PC-9 (cell line): ENCODE measurements at places on chromosomes 3 and 15. TPM values are rescaled to one million over a fixed set of nuclear protein-coding genes. Genes with fewer than 3 reads are reported as not detected.
A peak's percentile ranks its signal among the peaks of the same experiment; 100 is the strongest.

GRCh38 chr15:73369154-73369694 is 466 bp upstream of the HCN4 start:
- H3K4me3 ChIP-seq, result no peak overlapping the region
- H3K27me3 ChIP-seq, result peaks cover 41% of the 10 kb centered on the region

DNA sequence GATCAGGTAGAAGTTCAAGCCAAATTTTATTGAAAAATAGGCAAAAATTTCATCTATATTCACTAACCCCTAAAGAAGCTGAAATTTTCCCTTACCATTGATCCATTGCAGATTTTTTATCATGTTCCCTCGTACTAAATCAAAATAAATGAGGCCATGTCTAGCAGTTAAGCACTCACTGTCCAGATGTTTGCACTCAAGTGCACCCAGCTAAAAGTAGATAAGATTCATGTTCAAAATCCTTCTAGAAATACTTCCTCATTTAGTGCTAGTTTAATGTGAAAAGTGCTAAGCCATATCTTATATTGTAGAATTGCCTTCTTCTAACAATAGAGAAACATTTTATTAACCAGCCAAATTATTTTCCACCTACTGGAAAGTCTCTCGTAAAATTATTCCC is 164.7 kb upstream of the UBE2E2 start:
- H3K27me3 ChIP-seq, result no peaks in the 10 kb centered on the region
- DNase-seq, result no peak
- H3K4me3 ChIP-seq, result no peak overlapping the region
- peaks cover 23% of the 10 kb centered on the region; the same call in 1 of the 2 replicates for H3K4me1 ChIP-seq

- H3K27me3 ChIP-seq, result no peaks in the 10 kb centered on the region
- H3K36me3 ChIP-seq, result no peaks in the 10 kb centered on the region
- H3K27ac ChIP-seq, result no peak overlapping the region
- H3K4me1 ChIP-seq, result peaks cover 52% of the 10 kb centered on the region
- no peak overlapping the region for H3K4me3 ChIP-seq
Measured at GRCh38 chr15:41928637-41929620, 35.1 kb upstream of the SPTBN5 start.

DNA sequence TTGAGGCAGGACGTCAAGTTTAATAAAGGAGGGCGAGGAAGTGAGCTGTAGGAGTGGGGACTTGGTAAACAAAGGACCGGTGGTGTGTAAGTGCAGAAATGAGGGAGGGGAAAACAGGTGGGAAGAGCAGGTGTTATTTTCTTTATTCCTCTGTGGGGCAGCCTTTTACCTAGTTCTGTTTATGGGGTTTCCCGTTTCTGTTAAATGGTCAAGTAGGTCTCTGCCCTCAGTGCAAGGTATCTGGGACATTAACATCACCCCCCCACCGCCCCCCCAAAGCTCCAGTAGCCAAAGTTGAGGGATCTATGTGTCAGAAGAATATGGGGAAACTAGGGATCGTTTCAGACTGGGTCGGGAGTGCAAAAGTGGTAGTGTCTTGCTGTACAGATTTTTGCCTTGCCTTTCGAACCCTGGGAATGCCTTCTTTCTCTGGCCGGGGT is 893 bp downstream of the MGA start:
- H3K36me3 ChIP-seq, result no peaks in the 10 kb centered on the region
- peak overlapping the region; percentile 63 for H3K4me3 ChIP-seq
- H3K27me3 ChIP-seq, result no peaks in the 10 kb centered on the region
- H3K4me1 ChIP-seq, result peaks cover 11% of the 10 kb centered on the region

DNA sequence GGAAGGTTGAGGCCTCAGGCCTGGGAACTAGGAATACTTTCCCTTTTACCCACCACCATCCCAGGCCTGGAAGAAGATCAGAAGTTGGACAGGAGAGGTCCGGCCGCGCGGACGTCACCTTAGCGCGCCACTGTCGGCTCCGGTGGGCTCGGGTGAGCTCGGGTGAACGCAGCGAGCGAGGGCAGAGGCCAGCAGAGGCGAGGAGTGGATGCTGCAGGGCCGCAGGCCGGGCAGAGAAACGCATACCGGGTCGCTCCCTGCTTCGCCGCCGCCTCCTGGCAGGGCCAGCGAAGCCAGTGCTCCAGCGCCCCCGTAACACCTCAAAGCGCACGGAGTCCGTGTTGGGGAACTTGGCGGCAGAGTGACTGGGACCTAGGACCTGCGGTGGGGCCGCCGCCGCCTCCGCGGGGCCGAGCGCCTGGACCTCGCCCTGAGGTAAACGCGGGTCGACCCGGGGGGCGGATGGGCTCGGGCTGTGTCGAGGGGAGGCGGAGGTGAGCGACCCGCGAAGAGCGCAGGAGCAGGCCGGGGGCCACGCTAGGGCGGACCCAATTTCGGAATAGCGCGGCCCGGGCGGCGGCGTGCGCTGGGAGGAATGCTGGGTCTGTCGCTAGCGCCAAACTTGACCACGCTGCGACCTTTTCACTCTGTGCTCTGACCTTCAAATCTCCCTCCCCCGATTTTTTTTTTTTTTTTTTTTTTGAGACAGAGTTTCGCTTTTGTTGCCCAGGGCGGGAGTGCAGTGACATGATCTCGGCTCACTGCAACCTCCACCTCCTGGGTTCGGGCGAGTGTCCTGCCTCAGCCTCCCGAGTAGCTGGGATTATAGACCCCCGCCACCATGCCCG is 1.6 kb downstream of the CYP11A1 start:
- peak overlapping the region; percentile 86 for H3K27ac ChIP-seq
- H3K4me1 ChIP-seq, result peaks cover 28% of the 10 kb centered on the region
- no peaks in the 10 kb centered on the region for H3K27me3 ChIP-seq
- DNase-seq, result peak; percentile 59
- H3K4me3 ChIP-seq, result peak overlapping the region; percentile 86

DNA sequence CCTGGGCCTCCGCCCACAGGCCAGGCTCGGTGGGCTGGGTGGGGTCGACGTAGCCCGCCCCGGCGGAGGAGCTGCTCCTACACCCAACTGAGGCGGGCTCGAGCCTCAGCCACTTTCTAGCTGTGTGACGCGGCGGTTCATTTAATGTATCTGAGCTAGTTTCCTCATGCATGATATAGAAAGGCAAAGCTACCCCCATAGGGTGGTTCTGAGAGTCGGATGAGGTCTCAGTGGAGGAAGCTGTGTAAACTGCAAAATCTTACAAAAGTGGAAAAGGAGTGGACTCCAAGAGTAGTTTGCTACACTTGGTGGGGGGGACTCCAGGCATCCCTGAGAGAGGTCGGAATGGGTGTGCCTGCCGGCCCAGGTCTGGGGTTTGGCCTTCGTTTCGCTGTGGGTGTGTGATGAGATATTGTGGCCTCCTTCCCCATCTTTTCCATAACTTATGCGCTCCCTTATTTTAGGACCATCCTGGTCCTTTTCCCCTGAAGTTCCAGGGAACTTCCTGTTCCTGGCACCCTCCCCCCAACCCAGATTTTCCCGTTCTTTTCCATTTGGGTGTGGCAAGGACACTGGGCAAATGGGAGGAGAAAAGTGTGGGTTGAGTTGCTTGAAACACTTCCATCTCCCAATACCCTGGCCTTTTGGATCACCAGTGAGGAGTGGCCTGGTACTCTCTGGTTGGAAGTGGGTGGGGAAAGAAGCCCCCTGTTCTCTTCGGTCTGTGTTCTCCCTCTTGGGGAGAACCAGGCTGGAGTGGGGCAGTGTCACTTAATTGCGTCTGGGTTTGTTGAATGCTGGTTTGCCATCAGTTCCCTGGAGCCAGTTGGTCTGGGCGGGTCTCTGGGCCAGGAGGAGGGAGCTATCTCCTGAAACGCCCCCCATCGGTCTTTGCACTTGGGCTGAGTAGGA is 1.1 kb downstream of the PDIA5 start:
- H3K4me1 ChIP-seq, result peaks cover 17% of the 10 kb centered on the region
- H3K27ac ChIP-seq, result 0 out of 2 replicates have a peak overlapping the region, but pooled peaks have one; percentile 55
- no peaks in the 10 kb centered on the region for H3K27me3 ChIP-seq
- no peaks in the 10 kb centered on the region for H3K36me3 ChIP-seq
- peak; percentile 19 for DNase-seq
- peak overlapping the region; percentile 79 for H3K4me3 ChIP-seq

DNA sequence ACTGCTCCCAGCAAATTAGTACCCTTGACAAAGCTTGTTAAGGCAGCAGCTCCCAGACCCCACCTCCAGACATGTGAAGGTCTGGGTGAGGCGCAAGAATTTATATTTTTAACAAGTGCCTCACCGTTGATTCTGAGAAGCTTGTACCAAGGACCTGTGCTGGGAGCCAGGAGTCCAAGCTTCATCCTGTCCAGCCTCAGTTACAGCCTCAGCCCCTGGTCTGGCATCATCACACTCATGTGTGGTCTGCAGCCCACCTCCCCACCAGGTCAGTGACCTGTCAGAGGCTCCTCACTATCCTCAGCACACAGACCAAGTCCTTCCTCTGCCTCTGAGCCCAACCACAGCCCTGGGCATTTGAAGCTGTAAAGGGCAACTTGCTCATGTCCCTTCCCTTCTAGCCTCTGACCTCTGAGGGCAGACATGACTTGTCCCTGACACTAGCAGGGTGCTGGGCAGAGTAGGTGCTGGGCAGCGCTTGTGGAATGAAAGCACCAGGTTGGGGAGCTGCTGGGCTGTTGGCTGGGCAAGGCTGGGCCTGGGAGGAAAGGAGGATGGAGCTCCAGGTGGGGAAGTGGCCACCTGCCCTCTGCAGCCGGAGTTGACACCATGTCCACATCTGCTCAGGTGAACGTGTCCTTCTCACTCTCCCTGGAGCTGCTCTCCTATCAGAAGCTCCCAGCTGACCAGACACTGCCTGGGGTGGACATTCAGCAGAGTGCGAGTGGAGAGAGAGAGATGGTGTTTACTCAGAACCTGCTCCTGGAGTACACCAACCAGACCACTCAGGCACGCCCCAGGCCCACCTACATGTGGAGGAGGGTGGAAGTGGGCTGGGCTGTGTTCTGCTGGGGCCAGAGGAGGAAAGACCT is 16.9 kb downstream of the ACAA1 start:
- H3K4me3 ChIP-seq, result no peak overlapping the region
- H3K27ac ChIP-seq, result no peak overlapping the region
- H3K36me3 ChIP-seq, result no peaks in the 10 kb centered on the region
- DNase-seq, result no peak

DNA sequence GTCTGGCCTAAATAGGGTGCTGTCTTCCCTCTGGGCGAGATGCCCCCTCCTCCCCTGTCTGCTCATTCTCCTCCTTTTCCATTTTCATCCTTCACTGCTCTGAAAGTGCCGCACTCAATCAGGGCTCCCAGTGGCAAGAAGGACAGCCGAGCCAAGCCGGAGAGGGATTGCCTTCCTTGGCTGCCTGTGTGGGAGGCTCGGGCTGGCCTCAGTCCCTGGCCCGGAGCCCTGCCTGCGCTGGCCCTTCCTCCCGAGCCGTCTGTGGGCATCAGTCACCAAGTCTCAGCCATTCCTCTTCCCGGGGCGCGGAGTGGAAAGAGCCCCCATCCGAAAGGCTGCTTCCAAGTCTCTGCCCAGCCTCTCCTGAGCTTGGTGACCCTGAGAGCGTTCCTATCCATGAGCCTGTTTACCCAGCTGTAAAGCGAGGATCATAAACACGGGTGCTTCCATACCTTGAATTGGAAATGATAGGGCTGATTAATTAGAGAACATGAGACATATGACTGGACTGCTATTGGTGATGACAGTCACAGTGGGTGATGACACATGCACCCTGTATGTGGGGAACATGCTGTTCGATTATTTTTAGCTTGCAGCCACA is 59.1 kb upstream of the TLE3 start:
- H3K36me3 ChIP-seq, result no peaks in the 10 kb centered on the region
- H3K27ac ChIP-seq, result no peak overlapping the region
- no peaks in the 10 kb centered on the region for H3K27me3 ChIP-seq
- no peak overlapping the region for H3K4me3 ChIP-seq
- no peaks in the 10 kb centered on the region for H3K4me1 ChIP-seq

DNA sequence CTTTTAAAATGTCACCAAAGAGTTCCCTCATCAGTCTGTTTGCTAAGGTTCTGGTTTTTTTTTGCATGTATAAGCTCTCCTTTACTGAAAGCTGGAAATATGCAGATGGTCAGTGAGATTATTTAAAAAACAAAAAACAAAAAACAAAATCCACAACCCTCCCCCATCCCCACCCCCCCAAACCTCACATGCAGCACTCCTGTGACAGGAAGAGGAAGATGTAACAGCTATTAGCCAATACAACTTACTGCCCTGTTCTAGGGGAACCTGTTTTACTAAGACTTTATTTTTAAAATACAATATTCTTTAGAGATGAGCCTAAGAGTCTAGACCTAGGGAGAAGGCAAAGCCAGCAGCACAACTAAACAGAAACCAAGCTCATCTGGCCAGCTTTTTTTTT is 39.5 kb downstream of the ANP32A start:
- no peaks in the 10 kb centered on the region for H3K27me3 ChIP-seq
- H3K36me3 ChIP-seq, result no peaks in the 10 kb centered on the region
- DNase-seq, result no peak
- H3K4me1 ChIP-seq, result no peaks in the 10 kb centered on the region

DNA sequence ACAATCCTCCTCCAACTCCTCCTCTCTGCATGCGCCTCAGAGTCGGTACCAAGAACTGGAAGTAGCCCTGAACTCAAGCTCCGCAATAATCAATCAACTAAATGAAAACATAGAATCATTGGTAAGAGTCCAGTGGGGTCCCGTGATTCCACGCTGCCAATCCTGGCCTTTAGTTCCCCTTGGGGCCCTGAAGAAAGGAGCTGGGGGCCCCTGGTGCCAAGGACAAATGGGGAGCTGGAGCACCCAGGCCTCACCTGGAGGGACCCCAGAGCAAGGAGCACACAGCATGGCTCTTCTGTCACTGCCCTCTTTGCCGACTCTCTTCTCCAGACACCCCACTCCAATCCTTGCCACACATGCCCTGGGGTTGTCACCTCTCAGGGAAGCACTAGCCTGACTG is 80.3 kb downstream of the ADAMTS7 start:
- H3K4me3 ChIP-seq, result no peak overlapping the region
- no peak for DNase-seq
- no peak overlapping the region for H3K27ac ChIP-seq

DNA sequence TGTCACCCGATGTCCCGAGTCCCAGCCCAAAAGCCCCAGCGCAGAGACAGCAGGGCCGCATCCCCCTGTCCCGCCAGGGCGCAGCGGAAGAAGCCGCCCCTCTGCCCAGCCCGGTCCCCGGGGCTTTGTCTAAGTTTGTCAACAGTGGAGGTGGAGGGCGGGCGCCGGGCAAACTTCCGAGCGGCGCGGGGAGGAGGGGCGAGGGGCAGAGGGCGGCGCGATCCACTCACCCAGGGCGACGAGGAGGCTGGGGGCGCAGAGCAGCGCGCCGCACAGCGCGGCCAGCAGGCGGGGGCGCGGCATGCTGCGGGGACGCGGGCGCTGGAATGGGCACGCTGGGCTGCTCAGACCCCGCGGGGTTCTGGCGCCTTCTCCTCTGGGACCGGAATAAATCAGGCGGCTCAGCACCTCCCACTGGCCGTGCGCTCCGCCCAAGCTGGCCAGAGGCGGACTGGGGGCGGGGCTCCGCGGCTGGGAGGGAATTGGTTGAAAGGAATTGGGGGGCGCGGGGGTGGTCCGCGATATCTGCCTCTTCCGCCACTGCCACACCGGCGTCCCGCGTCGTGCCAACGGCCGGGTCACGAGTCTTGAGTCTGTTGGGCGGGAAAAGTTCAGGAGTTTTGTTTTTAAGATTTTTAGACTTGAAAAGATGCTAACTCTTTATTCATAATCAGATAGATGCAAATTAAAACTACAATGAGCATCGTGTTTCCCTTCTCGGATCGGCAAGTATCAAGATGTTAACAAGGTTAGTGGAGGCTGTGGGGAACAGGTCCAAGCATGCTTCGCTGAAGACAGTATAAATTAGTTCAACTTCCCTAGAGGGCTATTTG is at the start of gene MFGE8:
Gene MFGE8, minus strand, starts transcription at position 363 of the 833 bp plus-strand sequence. Its CDS starts 60 bp downstream, at position 303.
- peak within 1 kb of the TSS; percentile 80 for H3K4me3 ChIP-seq
- peaks cover 22% of the 10 kb centered on the region for H3K4me1 ChIP-seq
- no peaks in the 10 kb centered on the region for H3K27me3 ChIP-seq
- DNase-seq, result peak; percentile 66

TMIE gene
- total RNA-seq, result 6.0 and 6.5 TPM in 2 replicates
